LNCaP clone FGC (cell line): ENCODE measurements at places on chromosomes 4 and X.

DNA sequence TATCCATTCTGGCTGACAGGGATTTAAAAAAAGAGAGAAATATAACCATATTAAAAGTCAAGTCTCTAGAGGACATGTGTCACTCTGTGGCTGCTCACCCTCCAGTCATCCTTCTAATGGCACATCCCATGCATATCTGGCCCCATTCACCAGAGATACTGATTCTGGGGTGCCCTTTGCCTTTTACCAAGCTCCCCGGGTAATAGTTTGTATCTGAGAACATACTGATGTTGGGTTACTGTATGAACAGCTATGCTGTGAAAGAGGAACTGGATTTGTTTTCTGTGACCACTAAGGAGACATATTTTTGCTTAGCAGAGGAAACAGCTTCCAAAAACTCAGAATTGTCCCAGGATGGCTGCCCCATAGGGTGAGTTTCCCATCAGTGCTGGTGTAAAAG lies 56.0 kb downstream of the SAT1 start:
- DNase-seq, result no peak

DNA sequence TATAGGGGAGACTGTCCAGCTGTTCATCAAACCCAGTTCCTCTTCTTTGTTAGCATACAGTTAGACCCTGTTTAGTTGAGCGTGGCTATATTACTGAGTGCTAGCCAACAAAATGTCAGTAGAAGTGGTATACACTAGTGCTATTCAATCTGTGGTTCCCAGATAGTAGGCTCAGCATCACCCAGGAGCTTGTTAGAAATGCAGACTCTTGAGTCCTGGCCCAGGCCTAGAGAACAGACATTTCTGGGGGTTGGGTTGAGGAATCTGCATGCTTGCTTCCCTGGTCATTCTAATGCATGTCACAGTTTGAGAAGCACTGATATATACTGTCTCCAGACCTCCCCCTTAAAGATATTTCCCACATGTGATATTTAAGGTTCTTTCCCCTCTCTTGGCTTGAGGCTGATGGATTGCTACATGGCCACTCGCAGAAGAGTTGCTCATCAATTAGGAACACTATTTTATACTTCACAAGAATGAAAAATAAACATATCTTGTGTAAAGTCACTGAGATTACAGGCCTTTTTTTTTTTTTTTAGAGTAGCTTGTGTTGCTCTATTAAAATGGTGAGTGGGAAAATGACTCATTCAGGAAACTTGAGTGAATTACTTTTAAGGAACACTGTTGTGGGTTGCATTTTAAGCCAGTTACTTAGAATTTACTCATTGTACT lies 289.0 kb downstream of the STIM2 start:
- DNase-seq, result no peak

DNA sequence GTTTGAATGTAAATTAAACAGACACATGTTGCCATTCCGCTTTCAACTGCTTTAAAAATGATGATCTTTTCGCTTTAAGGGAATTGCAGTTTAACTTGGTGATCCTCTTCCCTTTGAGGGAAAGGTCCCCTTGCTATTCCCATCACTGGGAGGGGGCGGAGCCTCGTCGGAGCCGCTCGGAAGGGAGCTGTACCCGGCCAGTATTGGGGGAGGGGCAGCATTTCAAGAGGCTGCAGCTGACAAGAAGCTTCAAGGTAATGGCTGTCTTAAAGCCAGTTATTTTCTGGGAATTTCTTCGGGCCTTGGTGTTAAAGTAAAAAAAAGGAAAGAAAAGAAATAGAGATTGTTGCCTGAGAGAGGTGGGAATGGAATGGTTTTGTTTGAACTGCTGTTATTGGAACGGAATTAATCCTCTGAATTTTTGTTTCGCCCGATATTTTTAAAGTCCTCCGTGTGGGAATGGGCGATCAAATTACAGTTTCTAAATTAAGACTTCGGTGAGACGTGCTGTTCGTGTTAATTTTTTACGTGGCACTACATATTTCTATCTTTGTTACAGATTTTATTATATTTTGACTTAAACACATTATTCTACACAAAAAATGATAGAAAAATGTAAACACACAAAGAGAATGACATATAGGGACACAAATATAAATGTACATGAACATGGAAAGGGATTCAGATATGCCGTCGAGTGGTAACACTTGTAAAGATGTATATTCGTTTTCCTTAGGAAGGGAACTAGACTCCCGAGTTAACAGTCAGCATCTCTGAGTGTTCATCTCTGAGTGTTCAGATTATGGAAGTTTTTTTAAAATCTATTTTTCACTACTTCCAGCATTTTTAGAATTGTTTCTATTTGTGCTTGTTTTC lies 9.2 kb downstream of the PWWP3B start:
- no peak for DNase-seq

DNA sequence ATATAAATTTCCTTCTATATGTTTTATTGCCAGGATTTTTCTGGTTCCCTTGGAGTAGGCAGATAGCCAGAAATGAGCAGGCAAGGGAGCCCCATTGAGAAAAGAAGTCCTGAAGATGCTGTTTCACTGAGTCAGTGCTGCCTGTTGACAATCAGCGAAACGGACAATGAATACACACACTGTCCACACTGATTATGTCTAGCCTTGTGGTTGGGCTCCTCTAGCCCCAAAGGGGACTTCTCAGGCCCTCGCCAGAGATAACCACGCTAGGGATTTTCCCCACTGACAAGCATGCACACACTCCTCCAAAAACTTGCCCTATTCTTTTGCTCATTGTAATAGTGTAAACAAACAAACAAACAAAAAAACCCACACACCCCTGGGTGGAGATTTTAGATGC lies 369.3 kb downstream of the DMD start:
- no peak for DNase-seq

DNA sequence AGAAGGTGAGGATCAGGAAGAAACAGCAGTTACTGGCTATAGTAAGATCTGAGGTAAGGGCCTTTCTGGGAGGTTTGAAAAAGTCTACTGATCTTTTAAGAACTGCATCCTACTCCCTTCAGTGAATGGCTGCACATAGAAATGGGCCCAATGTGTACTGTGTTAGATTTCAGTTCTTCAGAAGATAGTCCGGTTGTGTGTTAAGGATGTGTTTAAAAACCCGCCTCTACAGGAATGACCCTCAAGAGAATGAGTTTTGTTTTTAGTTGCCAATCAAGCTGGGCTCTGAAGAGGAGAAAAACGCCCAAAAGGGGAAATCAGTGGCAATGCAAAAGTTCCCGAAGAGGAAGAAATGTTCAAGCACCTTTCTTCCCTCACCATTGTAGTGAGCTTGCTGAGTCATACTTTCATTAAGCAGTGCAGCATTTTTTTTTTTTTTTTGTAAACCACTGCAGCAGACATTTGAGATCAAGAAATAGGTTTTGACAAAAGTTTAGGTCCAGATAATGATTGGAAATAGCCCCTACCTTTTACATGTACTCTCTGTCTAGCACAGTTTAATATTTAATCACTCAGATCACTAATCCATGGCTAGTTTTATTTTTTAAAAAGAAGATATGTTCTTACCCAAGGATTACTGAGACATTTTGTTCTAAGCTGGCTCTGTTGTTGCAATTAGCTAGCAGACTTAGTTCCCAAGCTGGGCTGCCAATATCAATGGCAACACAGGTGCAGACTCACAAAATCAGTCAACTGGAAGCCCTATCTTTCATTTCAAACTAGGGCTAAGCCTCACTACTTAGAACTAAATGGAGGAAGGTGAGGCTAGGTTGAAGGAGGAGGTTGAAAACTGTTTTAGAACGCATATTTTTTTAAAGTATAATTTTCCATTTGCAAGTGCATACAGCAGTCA lies 7.0 kb upstream of the TRPC5OS start:
- no peak for DNase-seq

- no peak for DNase-seq
Observed at GRCh38 chr4:5906191-5906590, 13.3 kb upstream of the CRMP1 start.

DNA sequence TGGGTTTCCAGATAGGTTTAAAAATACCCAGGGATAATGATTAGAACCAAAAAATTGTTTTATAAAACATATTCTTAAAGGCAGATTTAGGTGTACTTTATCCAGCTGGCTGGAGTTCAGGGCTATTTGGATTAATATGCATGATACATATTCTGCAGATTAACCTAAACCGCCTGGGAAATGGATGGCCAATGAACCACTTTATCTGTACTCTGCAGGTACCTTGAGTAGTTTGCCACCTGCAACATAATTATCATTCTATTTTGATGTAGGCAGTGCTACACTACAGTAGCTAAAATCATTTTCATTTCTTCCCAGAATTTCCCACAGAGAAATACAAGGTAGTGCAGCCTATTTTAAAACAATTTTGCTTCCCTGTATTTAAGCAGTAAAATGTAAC lies 683.2 kb upstream of the GNPDA2 start:
- DNase-seq, result no peak

DNA sequence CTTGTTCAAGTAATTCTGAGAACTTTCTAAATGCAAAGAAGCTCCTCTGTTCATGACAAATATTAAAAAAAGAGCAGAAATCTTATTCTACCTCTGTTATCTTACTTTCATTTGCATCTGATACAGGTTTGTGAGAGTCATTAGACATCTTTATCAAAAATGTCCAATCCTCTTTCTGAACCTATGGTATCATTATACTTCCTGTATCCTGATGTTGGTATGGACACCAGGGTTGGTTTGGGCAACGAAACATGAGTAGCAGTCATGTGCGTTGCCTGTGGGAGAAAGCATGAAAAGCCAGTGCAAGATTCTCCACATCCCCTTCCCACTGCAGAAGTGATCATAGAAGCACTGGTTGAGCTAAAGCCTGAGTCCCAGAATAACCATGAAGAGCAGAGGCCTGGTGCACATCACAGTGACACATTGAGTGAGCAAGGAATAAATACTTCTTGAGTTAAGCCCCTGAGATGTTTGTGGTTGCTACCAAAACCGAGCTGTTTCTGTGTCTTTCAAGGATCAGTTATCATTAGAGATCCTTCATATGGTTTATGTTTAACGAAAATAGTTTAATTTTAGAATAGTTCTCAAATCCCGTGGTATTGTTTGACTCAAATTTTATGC lies 197.2 kb downstream of the BANK1 start:
- no peak for DNase-seq

- DNase-seq, result no peak
Observed at GRCh38 chrX:139554991-139555675, 24.6 kb downstream of the F9 start.

DNA sequence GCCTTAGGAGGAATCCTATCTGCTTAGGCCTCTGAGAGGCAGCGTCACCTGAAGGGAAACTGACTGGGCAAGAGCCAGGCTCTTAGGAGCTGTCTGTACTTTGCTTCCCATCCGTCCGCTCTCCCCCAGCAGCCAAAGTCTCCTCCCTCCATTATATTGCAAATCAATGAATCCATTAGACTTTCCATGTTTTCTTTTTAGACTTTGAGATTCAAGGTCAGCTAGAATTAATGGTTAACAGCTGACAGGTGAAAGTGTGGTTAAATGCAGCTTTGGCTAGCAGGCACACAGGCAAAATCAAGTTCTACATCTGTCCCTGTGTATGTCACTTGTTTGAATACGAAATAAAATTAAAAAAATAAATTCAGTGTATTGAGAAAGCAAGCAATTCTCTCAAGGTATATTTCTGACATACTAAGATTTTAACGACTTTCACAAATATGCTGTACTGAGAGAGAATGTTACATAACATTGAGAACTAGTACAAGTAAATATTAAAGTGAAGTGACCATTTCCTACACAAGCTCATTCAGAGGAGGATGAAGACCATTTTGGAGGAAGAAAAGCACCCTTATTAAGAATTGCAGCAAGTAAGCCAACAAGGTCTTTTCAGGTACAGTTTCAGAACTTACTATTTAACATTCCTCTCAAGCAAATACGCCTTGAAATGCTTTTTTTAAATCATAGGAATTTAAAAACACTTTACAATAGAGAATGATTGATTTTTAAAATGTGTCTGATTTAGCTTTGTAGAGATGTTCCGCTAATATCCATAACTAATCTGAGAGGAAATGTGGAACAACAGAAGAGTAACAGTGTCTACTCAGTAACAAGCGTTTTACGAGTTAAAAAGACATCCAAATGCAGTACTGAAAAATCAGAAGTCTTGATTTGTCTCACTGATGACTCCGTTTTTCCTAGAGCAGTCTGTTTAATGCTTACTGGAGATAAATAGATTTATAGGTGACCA lies at the start of gene F11:
F11 (plus strand) TSS at position 507 of the 970 bp plus-strand sequence. CDS start 948 bp downstream, outside the sequence.
- DNase-seq, result no peak

- DNase-seq, result no peak
Observed at GRCh38 chr4:44326741-44327140, 121.9 kb downstream of the KCTD8 start.

- DNase-seq, result no peak
Observed at GRCh38 chr4:124028182-124028581, 631.6 kb downstream of the SPRY1 start.

- DNase-seq, result peak; percentile 52
Observed at GRCh38 chr4:175873707-175874106, 61.6 kb upstream of the GPM6A start.

DNA sequence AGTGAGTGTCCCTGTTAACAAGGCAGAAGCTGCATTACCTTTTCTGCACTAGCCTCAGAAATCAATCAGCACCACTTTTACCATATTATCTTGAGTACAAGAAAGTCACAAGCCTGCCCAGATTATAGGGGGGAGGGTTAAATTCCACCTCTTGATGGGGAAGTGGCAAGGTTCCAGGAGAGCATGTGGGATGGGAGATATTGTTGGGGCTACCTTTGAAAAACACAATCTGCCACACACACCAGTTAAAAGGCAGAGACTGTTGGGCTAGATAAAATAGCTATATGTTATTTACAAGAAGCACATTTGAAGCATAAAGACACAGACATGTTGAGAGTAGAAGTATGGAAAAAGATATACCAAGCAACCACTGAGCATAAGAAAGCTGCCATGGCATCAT lies 6.6 kb upstream of the AVPR2 start:
- no peak for DNase-seq

DNA sequence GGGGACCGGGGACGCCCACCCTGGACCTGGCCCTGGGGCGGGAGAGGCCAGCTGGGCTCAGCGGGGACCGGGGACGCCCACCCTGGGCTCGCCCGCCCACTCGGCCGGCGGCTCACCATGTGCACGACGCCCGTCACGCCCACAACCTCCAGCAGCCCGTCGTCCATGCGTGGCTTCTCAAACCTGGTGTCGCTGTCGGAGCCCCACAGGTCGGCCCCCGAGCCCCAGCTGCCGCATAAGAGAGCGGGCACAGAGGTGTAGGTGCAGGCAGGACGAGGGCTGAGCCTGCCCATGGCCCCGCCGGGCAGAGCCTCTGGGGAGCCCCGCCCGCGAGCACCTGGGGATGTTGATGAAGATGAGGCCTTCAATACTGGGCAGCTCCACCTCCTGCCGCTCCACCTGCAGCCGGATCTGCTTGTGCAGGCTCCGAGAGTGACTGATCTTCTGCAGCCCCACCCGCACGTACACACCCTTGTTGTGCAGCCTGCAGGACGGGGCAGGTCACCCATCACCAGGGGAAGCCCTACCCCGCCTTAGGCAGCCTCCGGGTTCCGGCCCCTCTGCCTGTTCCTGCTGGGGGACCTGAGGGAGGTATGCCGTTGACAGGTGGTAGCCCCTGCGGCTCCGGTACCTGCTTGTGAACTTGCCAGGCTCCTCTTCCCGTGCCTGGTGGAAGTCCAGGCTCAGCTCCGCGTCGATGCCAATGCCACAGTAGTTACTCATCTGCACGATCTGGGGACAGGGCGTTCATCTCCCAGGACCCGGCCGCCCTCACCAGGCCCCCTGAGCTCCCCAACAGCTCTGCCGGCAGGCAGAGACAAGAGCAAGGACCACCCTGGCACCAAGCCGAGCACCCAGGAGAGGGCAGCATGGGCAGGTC lies 11.8 kb downstream of the DGKQ start:
- DNase-seq, result no peak
